ENCODE measurements at places on chromosomes 12 and 14.
A peak's percentile ranks its signal among the peaks of the same experiment; 100 is the strongest.

- DNase-seq: no peak
These were observed 452.4 kb downstream of the RAD51B start for GRCh38 chr14:68271913-68272391.

GRCh38 chr12:76571256-76571655 lies 11.7 kb upstream of the OSBPL8 start:
- DNase-seq: no peak

GRCh38 chr12:111285200-111285599 lies 83.7 kb downstream of the PHETA1 start:
- DNase-seq: peak; percentile 18

- DNase-seq: no peak
These were observed 3.7 kb upstream of the FKBP4 start for GRCh38 chr12:2791089-2791488.

DNA sequence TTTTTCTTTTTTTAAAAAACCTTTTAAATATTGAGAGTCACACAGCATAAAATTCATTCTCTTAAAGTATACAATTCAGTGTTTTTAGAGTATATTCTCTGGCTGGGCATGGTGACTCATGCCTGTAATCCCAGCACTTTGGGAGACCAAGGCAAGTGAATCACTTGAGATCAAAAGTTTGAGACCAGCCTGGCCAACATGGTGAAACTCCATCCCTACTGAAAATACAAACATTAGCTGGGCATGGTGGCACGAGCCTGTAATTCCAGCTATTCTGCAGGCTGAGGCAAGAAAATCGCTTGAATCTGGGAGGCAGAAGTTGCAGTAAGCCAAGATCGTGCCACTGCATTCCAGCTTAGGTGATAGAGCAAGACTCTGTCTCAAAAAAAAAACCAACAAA lies 68.4 kb upstream of the BCAT1 start:
- DNase-seq: no peak

GRCh38 chr12:31570880-31571279 lies 20.1 kb downstream of the DENND5B start:
- DNase-seq: no peak

DNA sequence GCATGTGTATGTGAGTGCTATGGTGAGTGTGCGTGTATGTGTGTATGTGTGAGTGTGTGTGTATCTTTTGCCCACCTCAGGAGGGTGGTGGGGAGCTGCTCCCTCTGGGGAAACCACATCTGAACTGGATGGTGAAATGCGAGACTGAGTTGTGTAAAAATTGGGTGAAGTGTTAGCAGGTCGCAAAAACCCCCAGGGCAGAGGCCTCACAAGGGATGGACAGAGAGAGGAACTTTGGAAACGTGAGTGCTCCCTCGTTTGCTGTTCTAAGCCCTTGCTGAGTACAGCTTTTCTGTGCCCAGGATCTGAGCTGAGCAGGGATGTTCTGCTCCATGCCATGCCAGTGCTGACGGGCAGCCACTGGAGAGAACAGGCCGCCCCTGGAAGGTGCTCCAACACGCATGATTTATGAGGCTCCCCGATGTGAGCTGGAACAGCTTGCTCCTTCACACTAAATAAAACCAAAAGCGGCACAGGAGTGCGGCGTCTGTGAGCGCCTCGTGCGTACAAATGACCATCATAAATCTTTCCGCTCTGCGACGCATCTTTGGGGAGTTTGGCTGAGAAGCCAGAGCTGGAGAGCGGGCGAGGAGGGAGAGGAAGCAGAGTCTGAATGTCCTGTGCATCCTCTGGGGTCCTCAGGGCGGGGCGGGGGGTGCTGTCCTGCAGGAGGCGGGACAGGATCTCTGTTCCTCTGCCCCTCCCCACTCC lies 14.1 kb upstream of the GALNT9 start:
- no peak for DNase-seq

GRCh38 chr14:68193970-68194681 lies 374.5 kb downstream of the RAD51B start:
- no peak for DNase-seq

- DNase-seq: no peak
These were observed 65.1 kb downstream of the PCNX1 start for GRCh38 chr14:70972107-70972976.

- no peak for DNase-seq
These were observed 748.8 kb downstream of the C12orf50 start for GRCh38 chr12:87280356-87280755.

GRCh38 chr12:130286041-130286440 lies 51.6 kb upstream of the PIWIL1 start:
- no peak for DNase-seq

GRCh38 chr14:98580131-98580678 lies 691.8 kb downstream of the BCL11B start:
- no peak for DNase-seq

- no peak for DNase-seq
These were observed 99.0 kb downstream of the RTN1 start for GRCh38 chr14:59771577-59771976.

- no peak for DNase-seq
These were observed 28.7 kb downstream of the SIX6 start for GRCh38 chr14:60537663-60538062.

GRCh38 chr12:99004799-99005466 lies 359.8 kb downstream of the APAF1 start:
- DNase-seq: no peak

- DNase-seq: no peak
These were observed 1.5 kb downstream of the PRKCH start for GRCh38 chr14:61322799-61323290.

GRCh38 chr14:50407111-50407812 lies 10.6 kb upstream of the CDKL1 start:
- no peak for DNase-seq

DNA sequence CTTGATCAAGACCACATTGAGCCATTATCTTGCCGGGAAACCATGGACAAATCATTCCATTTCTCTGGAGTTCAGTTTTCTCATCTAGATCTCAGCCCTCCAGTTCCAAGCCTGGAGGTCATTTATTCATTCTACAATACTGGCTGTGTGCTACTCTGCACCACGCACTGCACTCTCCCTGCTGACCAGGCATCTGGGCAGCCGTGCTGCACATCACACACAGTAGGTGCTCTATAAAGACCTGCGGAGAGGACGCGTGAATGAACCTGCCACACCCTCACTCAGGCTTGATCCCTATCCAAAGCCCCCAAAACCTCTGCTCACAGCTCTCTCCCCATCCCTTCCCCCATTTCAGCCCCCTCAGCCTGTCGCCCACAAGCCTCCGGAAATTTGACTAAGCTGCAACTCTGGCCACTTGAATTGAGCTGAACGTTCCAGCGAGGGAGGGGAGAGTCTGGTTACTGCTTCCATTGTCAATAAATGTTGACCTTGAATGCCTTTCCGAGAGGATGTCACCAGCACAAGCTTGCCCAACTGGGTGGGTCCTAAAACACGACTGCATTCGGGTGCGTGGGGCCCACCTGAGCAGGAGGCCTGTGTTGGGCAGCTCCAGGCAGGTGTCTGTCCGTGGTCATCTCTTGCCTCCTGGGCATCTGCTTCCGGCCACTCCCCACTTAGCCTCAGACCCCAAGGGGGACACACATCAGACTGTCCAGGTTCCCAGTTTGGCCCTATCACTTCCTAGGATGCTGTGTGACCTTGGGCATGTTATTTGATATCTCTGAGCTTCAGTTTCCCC lies 17.8 kb downstream of the FAIM2 start:
- no peak for DNase-seq

DNA sequence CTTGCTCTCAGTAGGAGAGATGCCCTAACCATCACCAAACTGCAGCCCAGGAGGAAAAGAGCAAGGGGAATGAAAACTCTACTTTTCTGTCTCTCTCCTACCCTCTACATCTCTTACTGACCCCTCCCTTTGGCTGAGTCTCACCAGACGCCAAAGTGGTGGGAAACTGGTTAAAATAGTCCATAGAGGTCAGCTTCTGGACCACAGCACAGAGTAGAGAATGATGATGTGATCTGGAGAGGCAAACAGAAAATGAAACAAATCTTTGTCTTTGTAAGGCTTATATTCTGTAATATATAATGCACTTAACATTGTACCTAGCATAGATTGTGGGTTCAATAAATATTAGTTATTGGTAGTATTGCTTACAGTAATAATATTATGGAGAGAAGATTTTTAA lies 81.0 kb upstream of the GARIN2 start:
- no peak for DNase-seq

- DNase-seq: no peak
These were observed 12.8 kb upstream of the PLEKHG3 start for GRCh38 chr14:64691376-64691775.

- no peak for DNase-seq
These were observed 26.1 kb upstream of the IFNG start for GRCh38 chr12:68185598-68185997.

- peak; percentile 38 for DNase-seq
These were observed 576 bp downstream of the SYNE3 start for GRCh38 chr14:95515596-95516552.

- DNase-seq: no peak
These were observed 7.9 kb upstream of the ITFG2 start for GRCh38 chr12:2804393-2805142.

- no peak for DNase-seq
These were observed 27.4 kb upstream of the SMUG1 start for GRCh38 chr12:54215989-54216796.

GRCh38 chr14:50541159-50541567 lies 8.8 kb upstream of the MAP4K5 start:
- DNase-seq: no peak

- DNase-seq: no peak
These were observed 194.5 kb downstream of the PHETA1 start for GRCh38 chr12:111174251-111174960.

- no peak for DNase-seq
These were observed 69.7 kb upstream of the STAC3 start for GRCh38 chr12:57320639-57321038.

Data from NCI-H1417 treated with DMSO at 0.1 percent for 48 hours (cell line).